ENCODE measurements at places on chromosomes 6 and 20. TPM values are rescaled to one million over a fixed set of nuclear protein-coding genes. Genes with fewer than 3 reads are reported as not detected.

DNA sequence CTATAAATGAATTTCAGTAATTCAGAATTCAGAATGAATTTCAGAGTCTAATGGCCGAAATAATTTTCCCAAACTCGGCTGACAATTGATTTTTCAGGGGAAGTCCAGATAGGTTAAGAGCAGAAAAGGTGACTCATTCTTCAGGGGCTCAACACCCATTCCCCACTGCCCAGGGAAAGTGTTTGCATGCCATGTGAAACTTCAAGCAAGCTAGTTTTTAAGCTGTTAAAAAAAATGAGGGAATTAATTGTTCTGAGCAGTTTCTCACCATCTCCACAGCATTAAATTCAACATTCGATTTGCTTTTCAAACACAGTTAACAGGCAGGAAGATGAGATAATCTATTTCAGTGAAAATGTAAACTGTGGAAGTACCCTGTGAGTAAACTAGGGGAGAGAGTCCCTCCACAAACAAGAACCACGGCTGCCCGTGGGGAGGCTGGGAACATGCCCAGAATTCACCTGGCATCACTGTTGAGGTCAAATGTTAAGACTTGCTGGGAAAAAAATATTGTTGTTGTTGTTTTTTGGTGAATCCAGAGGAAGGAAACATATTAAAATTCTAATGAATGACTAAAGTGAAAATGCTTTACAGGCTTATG, 650.8 kb upstream of the AGPAT4 start:
- no peak for DNase-seq

GRCh38 chr6:39441986-39442385, 119.5 kb upstream of the KCNK16 start:
- DNase-seq = no peak

DNA sequence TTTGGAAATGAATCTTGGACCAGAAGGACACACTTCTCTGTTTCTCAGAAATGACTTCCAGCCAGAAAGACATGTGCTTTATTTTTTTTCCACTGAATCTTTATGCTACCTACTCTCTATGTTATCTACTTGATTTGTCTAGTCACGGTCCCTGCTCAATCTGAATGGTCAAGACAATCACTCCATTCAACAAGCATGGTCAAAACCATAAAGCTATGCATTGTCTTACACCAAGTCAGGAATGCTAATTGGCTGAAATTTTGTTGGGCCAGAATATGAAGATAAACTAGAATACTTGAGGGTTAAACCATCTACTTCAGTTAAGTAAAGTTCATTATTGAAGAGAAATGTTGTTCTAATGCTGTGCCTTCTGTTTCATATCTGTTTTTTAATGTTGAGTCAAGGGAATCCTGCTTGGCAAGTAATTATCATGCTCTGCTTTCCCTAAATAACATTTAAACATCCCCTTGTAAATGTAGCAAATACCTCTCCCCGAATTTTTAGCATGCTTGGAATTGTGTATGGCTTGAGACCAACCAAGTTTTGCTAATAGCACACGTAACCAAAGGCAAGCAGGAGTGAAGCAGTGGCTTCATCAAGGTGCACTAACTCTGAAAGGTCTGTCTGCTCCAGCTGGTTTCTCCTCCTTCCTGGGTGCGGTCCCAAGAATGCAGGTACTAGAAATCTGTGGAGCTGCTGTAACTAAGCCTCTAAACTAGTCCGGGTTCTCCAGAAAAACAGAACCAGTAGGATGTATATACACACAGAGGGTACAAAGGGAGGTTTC, 190.3 kb upstream of the CDYL start:
- DNase-seq = no peak

GRCh38 chr20:1415667-1416468, 23.0 kb upstream of the FKBP1A start:
- no peak for DNase-seq

DNA sequence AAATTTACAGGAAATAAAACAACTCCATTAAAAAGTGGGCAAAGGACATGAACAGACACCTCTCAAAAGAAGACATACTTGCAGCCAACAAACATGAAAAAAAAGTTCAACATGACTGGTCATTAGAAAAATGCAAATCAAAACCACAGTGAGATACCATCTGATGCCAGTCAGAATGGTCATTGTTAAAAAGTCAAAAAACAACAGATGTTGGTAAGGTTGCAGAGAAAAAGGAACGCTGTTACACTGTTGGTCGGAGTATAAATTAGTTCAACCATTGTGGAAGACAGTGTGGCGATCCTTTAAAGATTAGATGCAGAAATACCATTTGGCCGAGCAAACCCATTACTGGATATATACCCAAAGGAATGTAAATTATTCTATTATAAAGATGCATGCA, 858.0 kb upstream of the FLRT3 start:
- no peak for DNase-seq

GRCh38 chr20:62730481-62730880, 21.8 kb downstream of the NTSR1 start:
- DNase-seq = no peak

DNA sequence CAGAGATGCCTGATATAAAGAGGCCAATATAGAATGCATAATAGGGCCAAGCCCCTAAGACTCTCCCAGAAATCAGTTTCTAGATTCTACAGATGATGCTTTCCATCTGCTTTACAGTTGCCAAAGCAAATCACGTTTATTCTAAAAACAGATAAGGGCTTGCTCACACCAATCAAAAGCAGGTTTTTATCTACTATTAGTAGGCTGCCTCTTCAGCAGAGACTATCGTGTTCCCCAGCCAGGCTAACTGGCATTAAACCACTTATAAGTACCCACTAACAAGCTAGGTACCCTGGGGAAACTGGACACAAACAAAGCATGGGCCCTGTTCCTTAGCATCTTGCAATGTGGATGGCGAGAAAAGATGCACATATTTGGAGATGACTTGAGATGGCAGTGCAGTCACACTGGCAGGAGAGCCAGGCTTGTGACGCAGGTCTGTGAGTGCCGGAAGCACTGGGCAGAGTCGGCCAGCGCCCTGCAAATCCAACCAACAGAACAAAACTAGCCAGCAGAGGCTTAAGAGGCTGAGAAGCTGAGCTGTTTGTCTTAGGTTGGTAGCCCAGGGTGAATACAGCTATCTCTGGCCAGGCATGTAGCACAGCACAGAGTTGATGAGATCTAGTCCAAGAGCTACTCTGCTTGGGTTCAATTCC, 73.4 kb downstream of the GFOD1 start:
- DNase-seq = no peak

DNA sequence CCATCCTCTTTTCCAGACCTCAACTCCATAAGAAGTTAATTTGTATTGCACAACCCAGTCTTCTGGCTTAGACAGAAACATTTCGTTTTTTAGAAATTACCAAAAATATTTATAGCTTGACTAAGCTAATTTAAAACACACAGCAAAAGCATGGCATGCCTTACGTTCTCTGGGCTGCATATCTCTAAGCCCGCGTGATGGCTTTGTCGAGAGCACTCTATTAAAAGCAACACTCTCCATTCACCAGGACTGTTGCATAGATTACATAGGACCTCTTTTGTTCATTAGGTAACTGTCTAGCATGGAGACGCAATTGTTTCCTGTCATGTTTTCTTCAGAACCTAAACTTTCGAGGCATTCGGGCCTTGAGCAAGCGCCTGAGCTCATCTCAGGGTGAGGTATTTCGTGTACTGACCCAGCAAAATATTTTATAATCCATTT, 104.5 kb downstream of the IBTK start:
- DNase-seq = no peak

Gene GATA5
- 0.13 TPM for total RNA-seq

- no peak for DNase-seq
These were observed 219.0 kb downstream of the BMP7 start for GRCh38 chr20:57047281-57048026.

- DNase-seq = no peak
These were observed 680 bp upstream of the MTCH1 start for GRCh38 chr6:36986704-36987047.

GRCh38 chr6:71459162-71459561, 170.6 kb downstream of the OGFRL1 start:
- DNase-seq = no peak

- no peak for DNase-seq
These were observed 76.6 kb upstream of the STXBP5 start for GRCh38 chr6:147127587-147127986.

Gene RAD21L1
- not detected for total RNA-seq

DNA sequence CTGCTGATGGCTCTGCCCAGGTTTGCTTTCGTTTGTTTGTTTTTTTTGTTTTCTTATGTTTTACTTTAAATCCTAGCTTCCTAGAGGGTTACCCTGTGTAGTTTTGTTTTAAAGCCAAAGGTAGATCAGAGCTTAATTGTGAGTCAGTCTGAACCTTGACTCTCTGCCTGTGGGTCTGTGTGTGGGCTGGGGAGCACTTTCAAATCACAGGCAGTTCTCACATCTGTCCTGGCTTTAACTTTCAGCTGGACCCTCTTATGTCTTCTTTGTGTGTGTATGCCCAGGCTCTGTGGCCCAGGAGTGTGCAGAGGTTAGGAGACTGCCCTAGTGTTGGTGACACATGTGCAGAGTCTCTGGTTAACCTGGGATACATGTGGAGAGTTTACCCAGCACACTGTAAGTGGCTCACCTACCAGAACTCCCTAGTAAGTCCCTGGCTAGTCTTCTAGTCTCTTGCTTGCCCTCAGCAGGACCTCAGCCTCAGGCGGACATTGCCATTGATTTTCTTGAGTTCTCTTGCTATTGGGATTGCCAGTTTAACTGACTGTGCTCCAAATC, 19.0 kb downstream of the HIVEP1 start:
- DNase-seq = no peak

DNA sequence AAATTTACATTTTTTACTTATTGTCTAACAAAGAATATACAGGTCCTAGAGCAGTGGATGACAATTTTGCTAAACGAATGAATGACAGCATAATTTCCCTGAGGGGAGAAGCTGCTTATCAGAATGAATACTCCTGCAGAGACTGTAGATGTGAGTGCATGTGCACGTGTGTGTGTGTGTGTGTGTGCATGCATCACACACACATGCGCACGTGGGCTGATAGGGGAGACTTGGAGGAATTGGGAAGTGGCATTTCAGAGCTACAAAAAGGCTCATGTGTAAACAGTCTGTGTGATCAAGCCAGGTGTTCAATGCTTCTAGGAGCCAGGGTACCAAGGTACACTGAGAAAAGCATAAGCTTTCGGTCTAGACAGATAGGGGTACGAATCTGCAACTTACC, 93.5 kb upstream of the SASH1 start:
- no peak for DNase-seq

DNA sequence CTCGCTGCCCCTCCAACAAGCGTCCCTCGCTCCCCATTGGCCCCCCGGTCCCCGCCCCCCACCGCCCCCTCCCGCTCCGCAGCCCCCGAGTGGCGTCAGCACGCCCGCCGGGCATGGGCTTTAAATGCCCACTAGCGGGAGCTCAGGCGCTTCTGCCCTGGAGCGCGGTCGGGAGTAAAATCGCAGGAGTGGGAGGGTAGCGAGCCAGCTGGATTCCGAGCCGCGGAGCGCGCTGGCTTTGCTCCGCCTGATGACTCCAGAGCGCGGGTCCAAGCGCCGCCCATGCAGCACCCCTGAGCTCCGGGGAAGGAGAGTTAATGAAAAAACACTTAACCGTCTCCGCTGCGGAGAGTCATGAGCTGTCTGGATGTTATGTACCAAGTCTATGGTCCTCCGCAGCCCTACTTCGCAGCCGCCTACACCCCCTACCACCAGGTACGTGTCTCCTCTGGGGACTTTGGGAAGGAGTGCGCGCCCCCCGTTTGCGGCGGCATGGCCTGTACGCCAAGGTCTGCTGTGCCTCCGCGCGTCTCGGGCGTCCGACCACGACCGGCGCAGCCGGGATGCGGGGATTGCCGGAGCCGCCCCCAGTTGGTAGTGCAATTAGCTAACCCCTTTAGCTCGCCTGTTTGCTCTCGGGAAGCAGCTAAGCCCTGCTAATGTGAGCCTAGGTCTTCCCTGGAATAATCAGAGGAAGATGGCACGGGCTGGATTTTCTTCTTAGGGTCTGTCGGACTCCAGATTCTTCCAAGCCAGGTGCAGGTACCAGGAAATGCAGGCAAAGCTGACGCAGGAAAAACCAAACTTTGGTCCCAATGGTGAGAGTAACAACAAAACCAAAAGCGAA, at the start of gene VGLL2:
VGLL2 (plus strand) TSS at position 149 of the 847 bp plus-strand sequence; CDS start at position 355, 206 bp downstream.
- peak; percentile 29 for DNase-seq

DNA sequence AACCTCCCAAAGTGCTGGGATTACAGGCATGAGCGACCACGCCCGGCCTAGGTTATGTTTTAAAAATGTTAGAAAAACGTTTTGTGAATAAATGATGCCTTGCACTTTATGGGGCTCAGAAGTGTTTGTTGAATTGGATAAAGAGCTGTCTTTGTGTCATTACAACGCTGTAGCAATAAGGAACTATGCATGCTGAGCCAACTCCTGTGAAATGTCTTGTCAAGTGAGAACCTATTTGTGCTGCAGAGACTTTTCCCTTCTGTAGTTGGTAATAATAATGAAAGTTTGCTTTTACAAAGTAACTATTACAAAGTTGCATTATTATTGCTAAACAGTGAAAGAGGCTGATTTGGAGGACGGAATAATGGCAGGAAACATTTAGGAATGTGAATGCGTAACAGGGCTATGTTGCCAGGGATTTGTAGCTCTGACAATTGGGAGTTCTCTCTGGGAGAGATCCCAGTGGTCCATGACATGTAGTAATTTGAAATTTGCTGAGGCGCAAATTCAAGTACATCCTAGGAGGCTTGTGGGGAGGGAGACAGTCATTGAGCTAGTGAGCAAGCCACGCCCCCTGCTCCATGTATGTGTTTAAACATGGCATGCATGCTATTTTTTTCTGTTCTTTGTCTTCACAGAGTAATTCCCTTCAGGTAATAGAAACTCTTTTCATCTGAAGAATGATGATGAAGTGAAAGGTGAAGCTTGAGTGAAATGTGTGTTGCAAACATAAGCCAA, 16.8 kb upstream of the BICRAL start:
- DNase-seq = no peak

DNA sequence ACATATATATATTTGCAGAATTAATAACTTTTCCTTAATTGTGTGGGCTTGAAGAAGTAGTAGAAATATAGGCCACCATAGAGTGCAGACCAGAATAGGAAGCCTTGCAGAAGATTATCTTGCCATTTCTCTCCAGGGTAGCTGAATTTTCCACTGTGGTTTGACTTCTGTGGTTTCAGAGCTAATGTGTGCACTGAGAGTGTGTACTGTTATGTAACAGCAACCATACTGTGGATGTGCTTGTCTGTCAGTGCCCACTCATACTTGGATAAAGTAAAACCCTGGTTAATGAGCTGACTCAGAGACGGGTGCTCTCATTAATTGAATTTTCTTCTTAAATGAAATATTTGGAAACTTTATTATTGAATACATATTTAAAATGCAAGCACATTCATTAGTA, 57.2 kb downstream of the CEP43 start:
- DNase-seq = no peak

Gene UBE2C
- not detected for total RNA-seq

Gene MAS1
- total RNA-seq = 0.10 TPM

GRCh38 chr20:9140162-9140760, 71.4 kb downstream of the PLCB4 start:
- DNase-seq = no peak

GRCh38 chr20:12700701-12701100, 308.1 kb upstream of the SPTLC3 start:
- no peak for DNase-seq

DNA sequence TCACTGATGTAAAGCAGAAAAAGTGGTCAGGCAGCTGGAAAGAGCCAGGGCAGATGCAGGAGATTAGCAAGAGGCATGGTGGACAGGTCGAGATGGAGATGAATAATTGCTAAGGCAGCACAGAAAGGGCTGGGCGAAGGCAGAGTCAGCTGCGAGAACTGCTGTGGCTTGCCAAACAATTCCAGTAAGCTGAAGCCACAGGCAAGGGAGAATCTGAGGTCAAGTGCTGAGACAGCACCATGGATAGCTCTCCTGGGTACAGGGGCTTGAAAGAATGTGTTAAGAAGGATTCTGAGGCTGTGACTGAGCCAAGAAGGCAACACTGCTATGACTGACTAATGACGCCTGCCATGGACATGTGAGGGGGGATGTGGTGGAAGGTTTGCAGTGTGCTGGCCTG, 220.8 kb upstream of the FOXA2 start:
- no peak for DNase-seq

Data from ovary (tissue), 10 donors.